ENCODE measurements at places on chromosomes 13 and 19. TPM values are rescaled to one million over a fixed set of nuclear protein-coding genes. Genes with fewer than 3 reads are reported as not detected.
A peak's percentile ranks its signal among the peaks of the same experiment; 100 is the strongest.

Gene PRODH2
- total RNA-seq, result not detected

Gene CDX2
- total RNA-seq, result 124 TPM

GRCh38 chr19:31275068-31275334 is 74.2 kb downstream of the TSHZ3 start:
- no peak for DNase-seq

Gene CD70
- total RNA-seq, result not detected

GRCh38 chr13:38417727-38418126 is 68.1 kb downstream of the UFM1 start:
- DNase-seq, result no peak

GRCh38 chr13:70755456-70755855 is 647.2 kb upstream of the KLHL1 start:
- no peak for DNase-seq

DNA sequence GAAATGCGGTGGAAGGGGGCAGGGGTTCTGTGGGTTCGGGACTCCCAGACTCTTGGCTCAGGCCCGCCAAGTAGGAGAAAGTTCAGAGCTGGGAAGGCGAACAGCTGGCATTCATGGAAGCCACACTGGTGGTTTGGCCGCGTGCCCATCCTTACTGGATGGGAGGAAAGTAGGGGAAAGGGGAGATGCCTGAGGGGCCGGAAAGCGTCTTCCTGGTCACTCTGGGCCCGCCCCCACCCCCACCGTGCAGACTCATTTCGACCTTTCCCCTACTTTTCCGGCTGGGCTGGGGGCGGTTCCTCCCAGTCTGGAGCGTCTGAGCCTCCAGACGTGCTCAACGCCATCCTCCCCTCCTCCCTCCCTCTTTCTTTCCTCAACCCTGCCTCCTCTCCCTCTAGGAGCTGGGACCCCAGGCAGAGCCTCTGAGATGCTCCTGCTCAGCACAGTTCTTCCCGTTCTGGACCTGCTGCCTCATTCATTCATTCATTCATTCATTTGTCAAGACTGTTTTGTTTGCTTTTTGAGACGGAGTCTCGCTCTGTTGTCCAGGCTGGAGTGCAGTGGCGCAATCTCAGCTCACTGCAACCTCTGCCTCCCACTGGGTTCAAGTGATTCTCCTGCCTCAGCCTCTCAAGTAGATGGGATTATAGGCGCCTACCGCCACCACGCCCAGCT is 3.5 kb downstream of the ANGPTL4 start:
- peak; percentile 87 for DNase-seq

DNA sequence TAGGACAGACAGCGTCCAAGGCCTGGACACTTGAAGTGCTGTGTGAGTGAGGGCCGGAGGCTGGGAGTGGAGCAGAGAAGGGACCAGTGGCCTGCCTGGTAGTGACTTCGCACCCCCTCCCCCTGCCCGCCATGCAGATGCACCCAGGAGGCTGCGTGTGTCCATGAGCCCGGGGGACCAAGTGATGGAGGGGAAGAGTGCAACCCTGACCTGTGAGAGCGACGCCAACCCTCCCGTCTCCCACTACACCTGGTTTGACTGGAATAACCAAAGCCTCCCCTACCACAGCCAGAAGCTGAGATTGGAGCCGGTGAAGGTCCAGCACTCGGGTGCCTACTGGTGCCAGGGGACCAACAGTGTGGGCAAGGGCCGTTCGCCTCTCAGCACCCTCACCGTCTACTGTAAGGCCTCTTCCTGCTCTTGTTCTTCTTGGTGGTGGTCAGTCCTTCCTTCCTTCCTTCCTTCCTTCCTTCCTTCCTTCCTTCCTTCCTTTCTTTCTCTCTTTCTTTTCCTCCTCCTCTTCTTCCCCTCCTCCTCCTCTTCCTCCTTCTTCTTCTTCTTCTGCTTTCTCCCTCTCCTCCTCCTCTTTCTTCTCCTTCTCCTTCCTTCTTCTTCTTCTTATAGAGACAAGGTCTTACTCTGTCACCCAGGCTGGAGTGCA is 6.0 kb upstream of the FFAR1 start:
- DNase-seq, result no peak

- DNase-seq, result no peak
Observed at GRCh38 chr13:113539822-113540221, 44.7 kb upstream of the TFDP1 start.

Gene LIN7B
- 61.7 TPM for total RNA-seq

DNA sequence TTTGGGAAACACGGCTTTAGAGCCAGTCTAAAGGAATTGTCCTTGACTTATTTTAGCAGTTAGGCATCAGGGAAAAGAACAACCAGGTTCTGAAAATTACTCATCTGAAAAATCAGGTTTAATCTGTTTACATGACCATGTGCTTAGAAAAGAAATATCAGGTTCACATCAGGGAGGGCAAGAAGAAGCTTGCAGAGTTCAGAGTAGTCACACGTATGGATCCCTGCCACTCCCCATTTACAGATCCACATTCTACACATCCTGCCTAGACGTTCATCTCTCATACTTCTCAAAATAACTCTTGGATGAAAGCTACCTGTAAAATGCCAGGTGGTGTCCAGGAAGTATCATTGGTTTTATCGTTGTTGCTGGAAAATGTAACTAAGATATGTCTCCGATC is 14.0 kb upstream of the PHF11 start:
- no peak for DNase-seq

Gene PALM
- 99.3 TPM for total RNA-seq

GRCh38 chr19:2242092-2242537 is 5.5 kb downstream of the SF3A2 start:
- DNase-seq, result peak; percentile 54

DNA sequence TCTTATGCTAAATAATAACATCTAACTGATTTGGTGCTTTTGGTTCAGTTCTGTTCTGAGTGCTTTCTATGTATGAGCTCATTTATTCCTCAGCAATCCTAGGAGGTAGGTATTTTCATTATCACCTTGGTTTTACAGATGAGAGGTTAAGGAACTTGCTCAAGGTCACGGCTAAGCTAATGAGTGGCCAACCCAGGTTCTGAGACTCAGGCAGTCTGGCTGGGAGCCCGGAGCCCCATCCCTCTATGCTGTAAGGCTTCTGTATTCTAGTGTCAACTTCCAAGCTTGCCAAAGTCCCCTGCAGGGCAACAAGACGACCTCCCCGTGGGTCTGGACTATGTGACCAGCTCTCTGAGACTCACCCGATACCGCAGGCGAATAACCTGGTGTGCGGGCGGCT is 60.5 kb downstream of the PARP4 start:
- no peak for DNase-seq

- DNase-seq, result no peak
Observed at GRCh38 chr19:6272411-6272791, 7.4 kb downstream of the MLLT1 start.

Gene LRRC4B
- total RNA-seq, result 1.4 TPM
